Activated naive CD4-positive, alpha-beta T cell treated with anti-CD3 and anti-CD28 coated beads, Interleukin-2, amount 10 ng/mL, durations not matched to agents 7 days and 5 days (primary cell): ENCODE measurements at places on chromosomes 3 and 15.

GRCh38 chr3:160709477-160710182, 32.7 kb downstream of the ARL14 start:
- no peak for DNase-seq

- no peak for DNase-seq
These were observed 16.3 kb downstream of the SLC9A9 start for GRCh38 chr3:143831994-143832393.

GRCh38 chr3:542021-542420, 345.5 kb downstream of the CHL1 start:
- DNase-seq = no peak

GRCh38 chr3:56379723-56380287, 88.5 kb downstream of the ERC2 start:
- no peak for DNase-seq

DNA sequence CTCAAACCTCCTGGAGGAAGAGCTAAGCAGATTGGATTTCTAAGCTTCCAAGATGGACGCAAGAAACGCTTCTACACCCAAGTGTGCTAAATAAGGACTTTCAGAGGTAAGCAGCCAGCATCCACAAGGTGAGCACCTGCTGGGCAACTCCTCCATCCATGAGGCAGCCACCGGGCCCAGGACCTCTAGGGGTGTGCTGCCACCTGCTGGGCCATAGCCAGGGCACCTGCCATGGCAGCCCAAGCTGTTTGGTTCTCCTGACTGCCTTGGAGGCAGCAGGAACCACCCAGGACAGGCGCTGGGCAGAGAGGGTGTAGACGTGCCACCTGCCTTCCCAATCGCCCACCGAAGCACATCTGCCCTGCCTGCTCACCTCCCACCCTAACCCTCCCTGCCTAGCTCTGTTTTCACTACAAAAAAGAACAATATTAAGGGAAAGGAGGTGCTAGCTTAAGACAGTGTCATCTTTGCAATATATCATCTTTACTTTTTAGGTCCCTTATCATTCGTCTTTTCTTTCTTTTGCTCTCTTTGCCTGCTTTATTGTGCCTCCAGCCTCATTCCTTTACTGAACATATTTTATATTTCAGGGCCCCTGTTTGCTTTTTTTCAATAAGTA, 12.9 kb downstream of the C15orf62 start:
- DNase-seq = peak; percentile 87

DNA sequence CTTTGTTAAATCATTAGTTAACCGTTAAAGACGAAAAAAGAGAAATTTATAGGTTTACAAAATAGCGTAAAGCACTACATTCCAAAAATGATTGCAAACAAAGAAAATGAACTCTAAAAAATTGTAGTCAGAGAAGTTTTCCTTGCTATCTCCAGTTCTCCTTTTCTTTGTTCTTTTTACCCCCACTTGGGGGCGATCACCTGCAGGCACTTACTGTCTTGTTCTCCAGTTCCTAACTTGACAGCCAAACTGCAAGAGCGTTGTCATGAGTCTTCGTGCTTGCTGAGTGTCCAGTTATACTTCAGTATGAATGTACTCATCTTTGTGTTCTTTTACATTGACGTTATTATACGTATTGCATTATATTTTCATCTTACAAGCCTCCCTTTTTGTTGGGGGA, 54.5 kb downstream of the CHD2 start:
- no peak for DNase-seq

GRCh38 chr15:75785771-75786574, 57.3 kb upstream of the UBE2Q2 start:
- no peak for DNase-seq

DNA sequence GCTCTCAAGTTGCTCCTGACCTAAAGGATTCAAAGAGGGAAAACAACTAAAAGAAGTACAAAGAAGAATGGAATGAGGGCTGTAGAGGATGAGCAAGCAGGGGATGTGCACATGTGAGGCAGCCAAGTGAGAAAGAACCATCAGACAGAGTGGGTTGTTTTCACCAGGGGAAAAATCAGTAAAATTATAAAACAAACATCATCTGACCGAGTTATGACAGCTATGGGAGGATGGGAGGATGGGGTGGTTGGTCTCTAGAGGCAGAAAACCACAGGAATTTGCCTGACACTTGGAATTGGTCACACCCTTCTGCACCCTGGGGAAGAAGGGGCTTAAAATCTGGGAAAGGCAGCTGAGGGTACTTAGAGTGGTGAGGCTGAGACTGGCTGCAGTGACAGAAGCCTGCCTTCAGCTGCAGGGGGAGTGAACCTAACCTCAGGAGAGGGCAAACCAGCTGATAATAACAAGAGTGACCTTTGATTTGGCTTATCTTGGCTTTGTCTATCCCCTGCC, 10.1 kb downstream of the ARHGAP31 start:
- no peak for DNase-seq

DNA sequence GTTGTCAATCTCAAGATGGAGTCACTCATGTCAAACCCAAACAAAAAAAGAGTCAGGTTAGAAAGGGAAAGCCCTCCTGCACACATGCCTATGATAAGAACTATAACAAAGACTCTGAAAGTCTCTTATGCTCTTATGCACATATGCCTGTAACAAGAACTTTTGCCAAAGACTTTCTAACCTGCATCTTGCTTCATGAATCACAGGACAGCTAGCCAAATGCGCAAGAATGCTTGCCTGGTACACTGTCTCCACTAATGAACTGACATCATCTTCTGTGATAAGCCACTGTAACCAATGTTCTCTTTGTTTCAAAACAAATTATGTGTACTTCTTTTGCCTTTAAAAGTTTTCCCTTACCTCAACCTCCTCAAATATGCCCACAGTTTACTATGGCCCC, 18.2 kb upstream of the EHHADH start:
- no peak for DNase-seq

DNA sequence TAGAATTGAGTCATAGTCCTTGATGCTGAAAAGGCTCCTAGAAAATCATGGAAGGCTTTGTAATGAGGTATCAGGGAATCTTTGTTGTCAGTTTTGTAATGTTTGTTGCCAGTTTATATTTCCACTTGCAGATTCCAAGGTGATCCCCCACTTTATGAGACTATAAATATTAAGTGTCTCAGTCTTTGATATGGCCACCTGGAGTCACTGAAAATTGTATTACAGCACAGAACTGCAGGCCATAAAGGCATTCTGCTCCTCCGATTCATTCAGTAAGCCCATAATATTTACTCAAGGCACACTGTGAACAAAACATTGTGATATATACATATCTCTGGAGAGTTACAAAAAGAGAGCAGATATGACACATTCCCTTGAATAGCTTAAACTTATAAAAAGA, 457.8 kb upstream of the ZNF385D start:
- DNase-seq = no peak

DNA sequence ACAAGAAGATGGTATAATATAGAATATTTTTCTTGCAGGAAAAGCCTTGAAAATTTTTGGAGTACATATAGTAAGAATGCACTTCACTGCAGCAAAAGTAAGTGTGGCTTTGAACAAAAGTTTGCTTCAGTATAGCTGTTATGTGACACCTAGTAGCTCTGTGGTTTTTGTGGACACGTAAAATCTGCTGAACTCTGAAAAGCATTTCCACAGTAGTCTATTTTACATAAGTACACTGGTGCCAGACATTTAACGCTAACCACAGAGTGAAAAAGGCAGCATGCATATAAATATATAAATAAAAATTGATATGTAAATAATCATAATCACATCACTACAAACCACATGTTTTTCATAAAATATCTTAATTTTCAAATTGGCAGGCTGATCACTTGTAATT, 39.8 kb downstream of the CGGBP1 start:
- no peak for DNase-seq

- peak; percentile 37 for DNase-seq
These were observed 827 bp downstream of the PLCB2 start for GRCh38 chr15:40306908-40307307.

DNA sequence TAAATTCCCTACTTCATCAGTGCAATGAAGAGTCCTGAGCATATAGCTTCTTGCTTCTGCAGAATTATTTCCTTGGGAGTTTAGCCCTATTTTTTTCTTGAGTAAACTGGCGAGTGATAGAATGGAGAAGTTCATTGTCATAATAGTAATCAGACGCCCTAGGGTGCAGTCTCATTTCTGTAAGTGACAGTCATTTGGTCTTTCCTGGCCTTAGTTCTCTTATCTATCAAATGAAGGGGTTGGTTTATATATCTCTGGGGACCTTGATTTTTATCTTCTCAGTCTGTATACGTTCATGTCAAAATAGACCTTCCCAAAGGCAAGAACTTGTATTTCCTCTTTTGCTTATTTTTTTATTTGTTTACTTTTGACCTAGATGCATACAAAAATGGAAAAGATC, 9.9 kb upstream of the ALPK3 start:
- DNase-seq = no peak

- no peak for DNase-seq
These were observed 173.3 kb upstream of the ICE2 start for GRCh38 chr15:60652245-60652644.

DNA sequence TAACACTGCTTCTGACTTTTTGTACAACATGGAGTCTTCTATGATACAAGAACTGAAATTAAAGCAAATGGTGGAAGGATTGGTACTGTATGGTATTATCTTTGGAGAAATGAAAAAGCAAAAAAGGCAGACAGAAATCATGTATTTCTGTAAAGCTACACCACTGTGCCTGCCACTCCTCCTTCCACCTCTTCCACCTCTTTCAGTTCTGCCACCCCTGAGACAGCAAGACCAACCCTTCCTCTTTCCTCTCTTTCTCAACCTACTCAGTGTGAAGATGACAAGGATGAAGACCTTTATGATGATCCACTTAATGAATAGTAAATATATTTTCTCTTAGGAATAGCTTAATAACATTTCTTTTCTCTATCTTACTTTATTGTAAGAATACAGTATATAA, 57.0 kb downstream of the CD200 start:
- DNase-seq = no peak
